ENCODE measurements at places on chromosomes 2 and 18.

DNA sequence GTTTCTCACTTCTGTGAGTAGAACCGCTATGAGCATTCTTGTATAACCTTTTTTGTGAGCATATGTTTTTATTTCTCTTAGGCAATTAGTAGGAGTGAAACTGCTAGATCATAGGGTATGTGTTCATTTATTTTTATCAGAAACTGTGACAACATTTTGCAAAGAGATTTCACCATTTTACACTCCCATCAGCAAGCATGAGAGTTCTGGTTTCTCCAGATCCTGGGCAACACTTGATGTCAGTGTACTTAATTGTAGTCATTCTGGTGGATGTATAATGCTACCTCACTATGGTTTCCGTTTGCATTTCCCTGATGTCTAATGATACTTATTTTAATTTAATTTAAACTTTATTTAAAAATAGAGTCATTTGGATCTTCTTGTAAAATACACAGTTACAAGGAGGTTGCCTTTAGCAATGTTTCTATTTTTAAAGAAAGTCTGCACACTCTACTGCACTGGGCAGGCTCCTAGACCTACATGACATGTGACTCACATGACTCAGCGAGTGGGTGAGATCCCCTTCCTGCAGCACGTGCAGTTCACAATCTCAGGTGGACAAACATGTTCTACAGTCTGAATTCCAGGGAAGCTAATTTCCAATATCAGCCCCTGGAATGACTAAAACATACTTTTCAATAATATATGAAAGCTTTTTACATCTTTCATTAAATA is 127.0 kb upstream of the BCL2L11 start:
- DNase-seq = no peak

DNA sequence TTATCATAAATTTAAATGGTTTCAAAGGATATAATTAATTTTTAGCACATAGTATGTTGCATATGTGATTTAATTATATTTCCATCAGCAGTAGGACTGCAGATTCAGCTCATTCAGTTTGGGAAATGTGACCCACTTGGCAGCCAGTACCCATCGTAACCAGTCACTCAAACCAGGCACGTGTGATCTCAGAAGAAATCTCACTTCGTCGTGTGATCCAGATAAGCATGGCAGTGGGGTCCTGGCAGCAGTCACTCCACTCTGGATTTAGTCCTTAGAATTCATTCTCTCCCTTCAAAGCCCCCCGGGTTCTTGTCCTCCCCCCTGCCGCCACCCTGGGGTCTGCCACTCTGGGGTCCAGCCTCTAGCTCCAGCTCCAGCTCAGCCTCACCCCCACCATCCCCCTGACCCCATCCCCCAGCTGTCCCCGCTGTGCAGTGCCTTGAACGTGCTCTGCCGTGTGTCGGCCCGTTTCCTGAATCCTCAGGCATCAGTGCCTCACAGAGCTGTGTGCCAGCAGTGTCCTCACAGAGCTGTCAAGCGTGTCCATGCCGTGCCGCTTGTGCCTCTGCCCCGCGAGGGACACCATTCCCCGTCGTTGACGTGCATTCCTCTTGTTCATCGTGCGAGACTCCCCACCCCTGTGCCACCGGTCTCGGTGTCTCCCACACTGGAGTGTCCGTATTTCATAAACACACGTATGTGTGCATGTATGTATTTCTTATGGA is 34.8 kb downstream of the TRAPPC12 start:
- DNase-seq = no peak

GRCh38 chr18:75209129-75209950 is at the start of gene PTGR3:
Gene PTGR3, minus strand, starts transcription at chr18:75209139. Its CDS starts 81 bp downstream, at chr18:75209058.
- DNase-seq = peak; percentile 90

- no peak for DNase-seq
Observed at GRCh38 chr2:151459358-151459757, 49.7 kb downstream of the RIF1 start.

DNA sequence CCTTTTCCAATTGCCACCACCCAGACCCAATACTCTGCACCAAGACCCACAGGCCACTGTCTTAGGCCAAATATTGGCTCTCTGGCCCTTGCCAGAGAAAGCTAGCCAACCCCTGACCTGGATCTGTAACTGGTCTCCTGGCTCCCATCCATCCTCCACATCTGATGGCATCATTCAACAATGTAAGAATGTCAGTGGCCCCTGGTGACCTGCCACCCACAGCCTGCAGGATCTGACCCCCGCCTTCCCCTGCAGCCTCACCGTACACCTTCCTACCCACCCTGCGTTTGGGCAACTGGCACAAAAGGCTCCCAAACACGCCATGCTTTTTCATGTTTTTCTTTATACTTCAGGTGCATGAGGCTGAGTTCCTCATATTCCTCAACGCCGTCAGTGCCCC is 60.0 kb upstream of the ASAP2 start:
- no peak for DNase-seq

GRCh38 chr2:148899638-148900318 is 24.8 kb downstream of the KIF5C start:
- DNase-seq = no peak

- DNase-seq = no peak
Observed at GRCh38 chr2:194291104-194291503, 1365.9 kb upstream of the SLC39A10 start.

DNA sequence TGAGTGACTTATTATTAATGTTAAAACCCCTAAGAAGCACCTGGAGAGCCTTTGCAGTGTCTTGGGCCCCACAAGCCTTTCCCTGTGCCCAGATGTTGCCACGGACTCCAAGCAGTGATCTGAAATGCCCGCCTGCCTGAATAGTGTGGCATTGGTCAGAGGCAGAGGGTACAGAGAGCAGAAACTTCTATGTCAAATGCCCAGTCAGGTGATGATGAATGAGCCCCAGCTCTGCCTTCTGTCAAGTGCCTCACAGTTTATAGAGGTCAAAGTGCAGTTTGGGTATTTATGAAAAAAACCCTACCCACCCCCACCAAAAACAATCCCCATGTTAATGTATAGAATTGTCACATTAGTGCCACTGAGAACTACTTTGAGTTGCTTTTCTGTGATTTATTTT is 170.0 kb upstream of the SIX3 start:
- DNase-seq = no peak

- DNase-seq = no peak
Observed at GRCh38 chr2:233351423-233351822, 2.9 kb upstream of the DGKD start.

DNA sequence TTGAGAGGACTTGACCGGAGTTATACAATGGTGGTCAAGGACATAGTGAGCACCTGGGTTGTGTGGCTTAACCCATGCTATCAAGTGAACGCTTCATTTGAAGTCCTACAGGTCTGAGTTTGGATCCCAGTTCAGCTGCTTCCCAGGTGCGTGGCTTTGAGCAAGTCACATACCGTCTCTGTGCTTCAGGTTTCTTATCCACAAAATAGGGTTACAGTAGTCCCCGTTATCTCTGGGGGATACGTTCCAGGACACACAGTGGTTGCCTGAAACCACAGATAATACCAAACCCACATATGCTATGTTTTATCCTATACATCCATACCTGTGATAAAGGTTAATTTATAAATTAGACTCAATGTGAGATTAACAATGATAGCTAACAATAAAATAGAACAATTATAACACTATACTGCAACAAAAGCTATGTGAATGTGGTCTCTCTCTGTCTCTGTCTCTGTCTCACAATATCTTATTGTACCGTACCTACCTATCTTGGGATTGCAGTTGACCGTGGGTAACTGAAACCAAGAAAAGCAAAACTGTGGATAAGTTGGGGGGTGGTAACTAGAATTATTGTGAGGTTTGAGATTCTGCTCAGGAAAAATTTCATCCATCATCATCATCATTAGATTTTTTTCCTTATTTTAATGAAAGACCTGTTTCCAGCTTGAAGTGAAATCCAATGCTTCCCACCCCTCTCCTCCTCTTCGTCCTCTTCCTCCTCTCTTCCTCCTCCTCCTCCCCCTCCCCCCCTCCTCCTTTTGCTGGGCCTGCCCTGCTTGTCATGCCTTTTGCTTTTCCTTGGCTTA is 22.7 kb downstream of the LBH start:
- DNase-seq = no peak

DNA sequence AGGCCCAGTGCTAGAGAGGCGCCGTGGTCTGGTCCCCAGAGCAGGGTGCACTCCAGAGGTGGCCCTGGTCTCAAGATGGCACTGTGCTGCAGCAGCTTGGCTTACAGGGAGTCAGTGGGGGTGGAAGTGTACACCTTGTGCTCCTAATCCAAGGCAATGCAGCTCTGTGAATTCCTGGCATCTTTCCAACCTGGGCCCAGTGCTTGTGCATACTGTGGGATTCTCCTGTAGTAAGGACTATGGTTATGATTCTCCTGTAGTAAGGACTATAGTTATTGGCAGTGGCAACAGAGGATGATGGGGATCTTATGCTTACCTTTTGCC is 616.7 kb upstream of the REG3G start:
- no peak for DNase-seq

DNA sequence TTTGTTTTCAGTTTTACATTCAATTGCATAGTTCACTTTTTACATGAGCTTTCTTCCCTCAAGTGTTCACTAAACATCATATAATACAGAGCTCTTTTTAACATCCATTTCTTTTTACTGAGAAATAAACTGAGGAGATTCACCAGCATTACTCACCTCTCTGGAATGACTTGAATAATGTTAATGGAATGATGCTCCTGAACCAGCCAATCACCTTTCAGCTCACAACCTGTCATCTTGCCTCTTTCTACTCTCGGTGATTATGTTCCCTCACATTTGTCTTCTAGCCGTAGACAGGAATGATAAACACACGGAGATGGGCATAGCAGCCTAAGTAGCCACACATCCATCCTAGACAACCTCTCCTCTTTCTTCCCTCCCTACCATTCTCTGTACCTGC is 301.7 kb downstream of the PAX3 start:
- no peak for DNase-seq

DNA sequence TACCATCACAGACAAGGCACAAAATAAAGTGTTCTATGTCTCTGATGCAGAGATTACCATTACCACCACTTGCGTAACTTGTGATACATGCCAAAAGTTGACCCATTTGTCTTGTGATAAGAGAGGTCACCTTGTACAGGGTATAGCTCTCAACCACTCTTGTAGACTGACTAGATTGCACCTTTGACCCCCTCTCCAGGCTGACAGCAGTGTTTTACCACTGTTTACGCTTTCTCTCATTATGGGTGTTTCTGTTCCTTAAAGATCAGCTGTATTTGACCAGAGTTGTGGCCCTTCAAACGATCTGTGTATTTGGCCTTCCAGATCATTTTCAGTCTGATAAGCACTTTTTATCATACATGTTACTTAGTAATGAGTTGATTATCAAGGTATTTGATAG is 215.7 kb upstream of the HNMT start:
- DNase-seq = no peak

DNA sequence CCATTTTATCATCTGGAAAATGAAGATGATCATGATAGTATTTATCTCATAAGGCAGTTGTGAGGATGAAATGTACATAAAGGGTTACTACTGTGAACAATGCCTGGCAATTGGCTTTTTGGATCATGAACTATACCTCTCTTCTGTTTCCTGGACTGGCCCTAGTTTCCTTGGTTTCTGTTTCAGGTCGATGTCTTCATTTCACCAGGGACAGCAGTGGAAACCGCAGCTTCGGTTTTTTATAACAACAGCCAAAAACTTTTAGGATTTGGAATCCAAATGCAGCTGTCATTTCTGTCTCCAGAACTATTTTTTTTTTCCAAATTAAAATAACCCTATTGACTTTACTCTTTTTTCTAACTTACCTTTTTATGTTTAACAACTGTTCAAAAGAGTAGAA is 425.1 kb downstream of the RND3 start:
- DNase-seq = no peak

DNA sequence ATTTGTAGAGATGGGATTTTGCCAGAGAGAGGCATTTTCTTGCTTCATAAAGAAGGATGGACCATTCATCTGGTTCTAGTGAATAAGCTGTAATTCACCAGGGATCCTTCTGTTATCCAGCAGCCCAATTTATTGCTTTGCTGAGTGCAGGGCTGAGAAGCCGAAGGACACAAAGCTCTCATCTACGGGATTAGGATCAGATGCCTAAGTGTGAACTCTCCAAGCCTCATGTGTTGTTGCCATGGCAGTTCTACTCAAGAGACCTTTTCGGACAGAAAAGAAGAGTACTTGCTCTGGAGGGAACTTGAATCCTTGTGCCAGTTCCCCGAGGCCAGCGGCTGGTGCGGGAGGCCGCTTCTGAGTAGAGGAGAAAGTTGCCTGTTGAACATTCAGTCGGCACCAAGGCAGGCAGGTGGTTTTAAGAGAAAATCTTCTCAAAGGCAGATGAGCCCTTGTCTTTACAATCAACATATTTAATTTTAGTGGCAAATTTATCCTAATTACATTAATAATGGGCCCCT is 38.4 kb upstream of the MBP start:
- DNase-seq = no peak
